ENCODE measurements at places on chromosomes 6 and 20. TPM values are rescaled to one million over a fixed set of nuclear protein-coding genes. Genes with fewer than 3 reads are reported as not detected.

PMEPA1 gene
- total RNA-seq: 41.6 TPM

STMND1 gene
- total RNA-seq: 1.4 TPM

RPS10 gene
- total RNA-seq: 904 TPM

PCED1A gene
- total RNA-seq: 26.8 TPM

DNA sequence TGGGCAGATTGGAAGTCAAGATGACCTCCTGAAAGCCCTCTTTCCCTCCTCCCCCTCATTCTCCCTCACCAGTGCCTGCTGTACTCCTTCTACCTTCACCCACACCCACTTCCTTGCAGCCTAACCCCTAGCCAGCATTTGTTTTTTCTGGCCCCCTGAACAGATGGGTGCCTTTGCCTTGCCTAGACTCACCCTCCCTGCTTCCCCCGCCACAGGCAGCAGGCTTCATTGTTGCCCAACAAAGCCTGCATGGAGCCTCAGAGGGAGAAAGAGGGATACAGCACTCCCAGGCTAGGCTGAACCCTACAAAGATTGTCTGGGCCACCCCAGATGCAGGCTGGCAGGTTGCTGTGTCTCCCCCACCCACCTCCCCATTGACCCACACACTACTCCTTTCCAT, 2.7 kb downstream of the MOCS1 start:
- no peak for DNase-seq

- no peak for DNase-seq
These were observed 54.5 kb downstream of the DZANK1 start for GRCh38 chr20:18412221-18412901.

DNA sequence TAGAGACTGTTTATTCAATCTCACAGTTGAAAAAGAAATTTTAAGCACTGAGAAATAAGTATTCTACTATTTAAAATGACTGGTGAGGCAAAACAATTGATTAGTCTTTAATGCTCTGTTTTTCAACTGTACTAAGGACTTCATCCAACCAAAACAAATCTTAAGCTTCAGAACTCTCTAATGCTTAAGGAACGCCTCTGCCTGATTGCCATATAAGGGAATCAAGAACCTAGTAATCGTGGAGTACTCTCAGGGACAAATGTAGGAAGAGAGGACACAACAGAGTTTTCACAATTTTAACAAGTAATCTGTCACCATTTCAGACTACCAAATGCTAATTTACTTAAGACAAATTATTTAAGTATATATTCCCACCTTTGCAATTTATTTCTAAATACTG, 16.1 kb downstream of the FBXO30 start:
- DNase-seq: no peak

GRCh38 chr6:69609836-69610472, 186.9 kb downstream of the LMBRD1 start:
- DNase-seq: no peak

DNA sequence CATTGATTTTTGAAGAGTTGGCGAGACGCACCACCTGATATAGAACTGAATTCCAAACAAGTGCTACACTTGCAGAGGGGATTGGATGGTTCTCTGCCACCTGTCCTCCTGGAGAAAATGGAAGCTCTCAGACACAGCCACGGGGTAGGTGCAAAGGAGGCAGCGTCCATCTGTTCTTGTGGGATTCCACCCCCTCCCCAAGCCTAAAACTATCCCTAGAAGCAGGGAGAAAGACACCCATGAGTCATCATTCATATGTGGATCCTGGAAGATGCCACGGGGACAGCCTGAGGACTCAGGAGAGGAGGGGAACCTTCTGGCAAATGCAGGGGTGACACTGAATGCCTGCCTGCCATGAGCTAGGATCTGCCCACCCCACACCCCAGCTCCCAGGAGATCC, 171.3 kb upstream of the CST7 start:
- DNase-seq: no peak

- DNase-seq: no peak
These were observed 860.4 kb downstream of the EPHA7 start for GRCh38 chr6:92559003-92559402.

DNA sequence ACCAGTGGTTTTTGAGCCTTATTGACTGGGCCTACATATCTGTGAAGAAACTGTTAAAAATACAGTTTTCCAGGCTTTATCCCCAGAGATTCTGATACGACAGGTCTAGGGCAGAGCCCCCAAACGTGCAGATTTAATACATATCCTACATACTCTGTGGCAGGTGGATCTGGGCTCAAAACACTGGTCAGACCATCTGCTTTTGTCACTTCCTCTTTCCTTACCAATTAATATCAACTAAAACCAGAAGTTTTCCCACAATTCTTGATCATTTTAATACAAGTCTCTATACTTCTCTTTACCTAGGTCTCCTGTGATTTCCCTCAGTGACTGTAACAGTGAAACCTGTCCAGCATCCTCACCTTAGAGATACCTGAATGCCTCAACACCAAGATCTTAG, 108.8 kb downstream of the PREP start:
- no peak for DNase-seq

GRCh38 chr20:44583157-44583556, 778 bp downstream of the PKIG start:
- no peak for DNase-seq

DNA sequence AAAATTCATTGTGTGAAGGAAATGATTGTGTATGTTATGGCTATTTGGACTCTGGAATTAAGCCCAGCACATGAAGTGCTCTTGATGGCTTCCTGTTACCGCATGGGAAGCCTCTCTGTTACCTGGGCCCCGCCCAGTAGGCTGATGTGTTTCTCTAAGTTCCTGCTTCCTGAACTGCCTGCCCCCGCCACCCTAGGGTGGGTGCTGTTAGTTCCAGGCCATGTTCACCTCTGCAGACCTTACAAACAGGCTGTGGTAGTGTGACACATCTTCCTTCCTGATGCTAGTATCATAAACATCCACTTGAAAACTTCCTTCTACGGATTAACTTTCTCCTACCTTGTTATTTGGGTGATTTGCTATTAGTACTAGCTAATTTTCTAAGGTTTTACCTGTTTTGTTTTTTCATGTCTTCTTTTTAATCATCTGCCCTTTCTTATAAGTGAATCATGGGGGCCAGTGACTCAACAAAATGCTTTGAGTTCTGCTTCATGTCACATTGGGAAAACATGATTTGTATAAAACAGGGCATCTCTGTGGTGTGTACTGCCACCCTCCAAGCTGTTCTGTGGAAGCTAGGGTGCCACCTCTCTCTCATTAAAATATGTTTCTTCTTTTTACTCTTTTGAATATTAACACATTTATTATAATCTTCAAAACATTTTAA, 40.6 kb downstream of the SH3BGRL2 start:
- peak; percentile 95 for DNase-seq

DNA sequence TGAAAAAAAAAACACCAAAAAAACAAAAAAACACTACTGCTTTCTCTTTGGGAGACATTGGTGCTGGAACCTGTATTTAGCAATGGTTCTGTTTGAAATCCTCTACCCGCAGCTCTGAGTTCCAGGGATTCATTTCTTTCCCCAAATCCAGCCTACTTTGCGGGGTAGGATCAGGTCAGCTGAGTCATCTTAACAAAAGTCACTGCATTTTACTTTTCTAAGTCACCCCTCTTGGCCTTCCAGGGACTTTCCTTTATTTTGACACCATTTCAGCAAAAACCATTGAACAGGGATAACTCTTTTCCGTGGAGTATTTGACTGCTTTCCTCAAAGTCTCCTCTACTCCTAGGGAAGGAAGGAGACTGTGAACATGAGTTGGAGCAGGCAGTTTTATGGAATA, 837.6 kb downstream of the MAFB start:
- DNase-seq: no peak

GRCh38 chr20:87401-87800, at the start of gene DEFB125:
Gene DEFB125 (plus strand): TSS chr20:87672. CDS start chr20:87710, 38 bp downstream.
- DNase-seq: no peak
